ENCODE measurements at places on chromosomes 13 and 19.

- no peak for DNase-seq
These were observed 69.5 kb upstream of the FNDC3A start for GRCh38 chr13:48906200-48906599.

GRCh38 chr19:867855-868457, 8.5 kb downstream of the CFD start:
- no peak for DNase-seq

GRCh38 chr13:38566023-38566422, 120.9 kb upstream of the FREM2 start:
- no peak for DNase-seq

GRCh38 chr19:38838208-38838985, 6.8 kb upstream of the ECH1 start:
- DNase-seq, result peak; percentile 98

- no peak for DNase-seq
These were observed 16.4 kb upstream of the IGFL1 start for GRCh38 chr19:46213156-46213555.

DNA sequence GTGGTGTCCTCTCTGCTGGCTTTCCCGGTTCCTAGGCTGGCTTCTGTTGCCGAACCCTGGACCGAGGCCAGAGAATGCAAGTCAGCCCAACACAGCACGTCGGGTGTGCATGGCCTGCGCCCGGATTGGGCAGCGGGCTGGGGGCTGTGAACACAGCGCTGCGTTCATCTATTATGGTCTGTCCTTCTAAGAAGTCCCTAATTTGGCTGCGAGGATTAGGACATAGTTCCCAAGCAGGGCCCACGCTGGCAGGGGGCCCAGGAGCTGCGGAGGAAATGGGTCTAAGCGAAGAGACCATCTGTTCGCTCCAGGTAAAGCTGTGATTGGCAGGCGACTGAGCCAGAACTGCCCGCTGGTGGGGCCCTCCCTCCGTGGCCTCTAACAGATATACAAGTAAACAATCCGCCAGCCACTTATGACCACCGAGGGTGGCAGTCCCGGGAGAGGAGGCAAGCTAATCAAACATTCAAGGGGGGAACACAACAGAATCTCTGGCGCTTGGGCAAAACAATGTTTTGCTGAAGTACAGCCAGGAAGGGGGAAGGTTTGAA, 6.0 kb downstream of the SYCE2 start:
- peak; percentile 30 for DNase-seq

DNA sequence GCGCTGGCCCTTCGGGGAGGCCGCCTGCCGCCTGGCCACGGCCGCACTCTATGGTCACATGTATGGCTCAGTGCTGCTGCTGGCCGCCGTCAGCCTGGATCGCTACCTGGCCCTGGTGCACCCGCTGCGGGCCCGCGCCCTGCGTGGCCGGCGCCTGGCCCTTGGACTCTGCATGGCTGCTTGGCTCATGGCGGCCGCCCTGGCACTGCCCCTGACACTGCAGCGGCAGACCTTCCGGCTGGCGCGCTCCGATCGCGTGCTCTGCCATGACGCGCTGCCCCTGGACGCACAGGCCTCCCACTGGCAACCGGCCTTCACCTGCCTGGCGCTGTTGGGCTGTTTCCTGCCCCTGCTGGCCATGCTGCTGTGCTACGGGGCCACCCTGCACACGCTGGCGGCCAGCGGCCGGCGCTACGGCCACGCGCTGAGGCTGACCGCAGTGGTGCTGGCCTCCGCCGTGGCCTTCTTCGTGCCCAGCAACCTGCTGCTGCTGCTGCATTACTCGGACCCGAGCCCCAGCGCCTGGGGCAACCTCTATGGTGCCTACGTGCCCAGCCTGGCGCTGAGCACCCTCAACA, 1.2 kb downstream of the F2RL3 start:
- no peak for DNase-seq

GRCh38 chr19:14187561-14187960, 18.4 kb downstream of the ADGRL1 start:
- no peak for DNase-seq

- DNase-seq, result no peak
These were observed 36.1 kb upstream of the EPHX3 start for GRCh38 chr19:15268192-15268927.

DNA sequence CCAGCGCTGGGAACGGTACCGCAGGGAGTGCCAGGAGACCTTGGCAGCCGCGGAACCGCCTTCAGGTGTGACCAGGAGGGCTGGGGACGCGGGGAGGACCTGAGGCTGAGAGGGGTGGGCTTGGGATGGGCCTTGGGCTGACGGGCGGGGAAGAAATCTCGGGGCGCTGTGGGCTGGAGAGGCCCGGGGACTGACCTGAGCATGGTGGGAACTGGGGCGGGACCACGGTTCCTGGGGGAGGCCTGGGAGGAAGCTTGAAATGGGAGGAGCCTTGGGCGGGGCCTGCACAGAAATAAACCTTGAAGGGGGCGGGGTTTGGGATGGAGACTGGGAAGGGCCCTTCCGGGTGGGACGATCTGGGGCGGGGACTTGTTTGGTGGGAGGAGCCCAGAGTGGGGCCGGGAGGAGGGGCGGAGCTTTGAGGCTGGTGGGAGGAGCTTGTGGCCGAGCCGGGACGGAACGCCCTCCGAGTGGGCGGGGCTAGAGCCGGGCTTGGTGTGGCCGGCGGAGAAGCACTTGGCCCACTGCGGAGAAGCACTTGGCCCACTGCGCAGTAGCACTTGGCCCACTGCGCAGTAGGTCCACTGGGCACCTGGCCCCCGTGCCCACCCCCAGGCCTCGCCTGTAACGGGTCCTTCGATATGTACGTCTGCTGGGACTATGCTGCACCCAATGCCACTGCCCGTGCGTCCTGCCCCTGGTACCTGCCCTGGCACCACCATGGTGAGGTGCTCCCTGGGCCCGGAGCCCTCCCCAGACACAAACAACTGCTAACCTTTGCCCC, 2.8 kb downstream of the GIPR start:
- DNase-seq, result peak; percentile 96

DNA sequence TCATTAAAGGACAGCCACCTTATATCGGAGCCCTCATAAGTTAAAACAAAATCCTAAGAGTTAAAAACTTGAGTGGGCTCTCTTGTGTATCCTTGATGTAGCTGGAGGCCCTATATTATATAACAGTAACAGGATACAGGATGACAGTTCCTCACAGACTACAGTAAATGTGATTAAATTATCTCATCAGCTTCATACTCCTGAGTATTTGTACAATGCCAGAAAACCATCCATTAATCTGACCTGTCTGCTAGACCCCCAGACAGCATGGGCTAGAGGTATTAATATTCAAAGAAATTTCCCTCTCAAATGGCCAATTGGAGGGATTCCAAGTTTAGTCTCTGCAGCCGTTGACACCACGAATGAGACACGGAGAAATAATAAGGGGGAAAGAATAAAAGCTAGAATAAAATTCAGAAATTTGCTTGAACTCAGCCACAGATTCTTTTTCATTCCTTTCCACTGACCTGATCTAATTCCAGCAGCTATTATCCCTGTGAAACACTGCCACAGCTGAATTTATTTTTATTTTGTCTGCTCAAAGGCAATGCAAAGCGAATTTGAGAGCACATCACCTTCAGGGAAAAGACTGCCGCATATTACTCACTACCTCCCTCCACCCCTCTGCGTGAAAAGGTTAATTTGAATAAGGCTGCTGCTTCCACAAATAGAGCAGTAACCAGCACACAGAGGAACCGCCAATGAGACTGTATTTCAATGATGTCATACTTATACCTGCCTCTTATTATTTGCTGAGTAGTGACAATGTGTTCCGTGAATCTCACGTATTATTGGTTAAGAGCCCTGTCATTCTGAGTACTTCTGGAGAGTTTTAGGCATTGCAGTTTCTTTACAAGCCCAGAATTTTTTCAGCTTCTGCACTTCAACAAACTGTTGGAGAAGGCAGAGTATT, 155.9 kb upstream of the KLF12 start:
- DNase-seq, result peak; percentile 97

GRCh38 chr13:79398915-79399314, 7.1 kb downstream of the RBM26 start:
- DNase-seq, result peak; percentile 84

DNA sequence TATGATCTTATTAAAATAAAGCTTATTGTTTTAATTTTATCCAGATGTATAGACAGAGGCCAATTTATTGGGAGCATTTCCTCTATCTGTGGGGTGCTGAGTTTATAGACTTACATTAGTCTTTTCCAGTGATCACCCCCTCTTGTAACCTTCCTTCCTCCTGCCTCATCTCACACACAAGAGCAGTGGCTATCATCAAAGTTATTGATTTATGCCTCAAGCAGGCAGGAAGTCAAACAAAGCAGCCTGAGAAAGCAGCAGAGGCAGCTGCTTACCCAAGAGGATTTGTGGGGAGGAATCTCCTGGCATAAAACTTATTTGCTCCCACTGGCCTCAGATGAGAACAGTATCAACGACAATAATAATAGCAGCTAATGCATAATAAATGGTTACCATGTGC, 26.3 kb upstream of the DCLK1 start:
- DNase-seq, result no peak

DNA sequence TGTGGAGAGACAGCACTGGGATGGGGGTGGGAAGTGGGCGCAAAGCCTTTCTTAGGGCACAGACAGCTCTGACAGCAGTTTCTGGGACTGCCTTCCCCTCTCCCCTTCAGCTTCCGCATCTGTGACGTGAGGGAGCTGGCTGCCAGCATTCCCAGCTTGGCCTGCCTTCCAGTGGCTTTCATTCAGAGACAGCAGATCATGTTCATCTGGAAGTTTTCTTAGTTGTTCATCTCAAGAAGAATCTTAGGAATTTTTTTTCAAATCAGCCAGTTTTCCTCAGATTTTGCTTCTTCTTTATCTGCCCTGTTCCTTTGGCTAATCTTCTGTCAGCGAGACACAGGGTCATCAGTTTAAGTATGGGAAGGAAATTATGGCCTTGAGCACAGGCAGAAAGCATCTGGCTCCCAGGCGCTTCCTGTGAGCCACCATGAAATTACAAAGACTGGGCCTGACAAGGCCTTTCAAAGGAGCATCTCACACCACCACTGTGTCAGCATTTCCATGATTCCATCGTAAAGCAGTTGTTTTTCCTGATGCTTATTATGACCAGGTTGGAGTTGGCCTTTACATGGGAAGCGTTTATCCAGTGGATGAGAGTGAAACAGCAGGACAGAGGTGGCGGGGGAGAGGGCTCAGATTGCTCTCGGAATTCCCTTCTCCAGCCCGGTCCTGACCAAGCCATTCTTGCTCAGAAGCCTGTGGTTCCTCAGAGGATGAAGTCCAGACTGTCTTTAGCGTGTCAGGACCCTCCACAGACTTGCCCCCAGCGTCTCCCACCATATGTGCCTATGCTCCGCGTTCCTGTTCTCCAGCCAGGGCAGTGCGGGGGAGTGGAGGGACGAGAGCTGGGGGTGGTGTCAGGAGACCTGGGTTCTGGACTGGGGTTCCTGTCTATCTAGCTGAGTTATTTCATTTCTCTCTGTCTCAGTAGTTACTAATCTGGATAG, 43.6 kb downstream of the ARHGAP35 start:
- no peak for DNase-seq

DNA sequence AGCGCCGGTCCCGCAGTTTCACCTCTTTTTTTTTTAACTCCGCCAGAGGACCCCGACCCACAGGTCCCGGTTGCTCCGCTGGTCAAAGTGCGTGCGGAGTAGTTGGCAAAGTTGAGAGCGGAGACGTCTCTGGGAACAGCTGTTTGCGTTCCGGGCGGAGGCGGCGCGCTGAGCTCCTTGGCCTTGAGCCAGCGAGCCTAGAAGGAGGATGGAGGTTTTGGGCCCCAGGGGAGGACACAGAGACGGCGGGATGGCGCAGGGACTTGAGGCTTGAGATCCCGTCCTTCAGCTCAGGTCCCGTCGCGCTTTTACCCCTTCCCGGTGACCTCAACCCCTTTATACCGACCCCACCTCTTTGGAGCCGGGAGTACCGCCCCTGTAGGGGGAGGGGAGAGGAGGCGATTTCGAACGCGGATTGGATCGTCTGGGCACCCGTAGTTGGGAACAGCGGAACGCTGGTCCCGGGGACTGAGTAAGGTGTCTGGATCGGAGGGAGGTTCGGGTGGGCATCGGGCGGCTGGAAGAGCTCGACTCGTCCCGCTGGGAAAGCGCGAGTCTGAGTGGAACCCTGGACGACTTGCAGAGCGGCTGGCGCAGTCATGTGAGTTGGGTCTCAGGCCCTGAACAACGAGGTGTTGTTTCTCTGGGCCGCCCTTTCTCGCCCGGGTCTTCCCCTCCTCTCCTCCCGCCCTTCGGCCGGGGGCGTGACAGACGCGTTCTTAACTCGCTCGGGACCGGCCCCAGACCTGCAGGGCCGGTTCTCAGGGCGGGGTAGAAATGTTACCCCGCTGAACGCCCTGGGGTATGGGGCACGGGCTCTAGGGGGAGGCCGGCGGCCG, at the start of gene WBP4:
WBP4 (plus strand) TSS at position 435 of the 839 bp plus-strand sequence; CDS start at position 600, 165 bp downstream.
- DNase-seq, result peak; percentile 98

GRCh38 chr13:46389457-46390451, 2.7 kb upstream of the RUBCNL start:
- no peak for DNase-seq

GRCh38 chr13:34039678-34040077, 221.7 kb downstream of the RFC3 start:
- no peak for DNase-seq

Data from epithelial cell of esophagus (primary cell).